Activated CD4-positive, alpha-beta T cell treated with anti-CD3 and anti-CD28 coated beads for 24 hours (primary cell): ENCODE measurements at places on chromosomes 2 and 18.

DNA sequence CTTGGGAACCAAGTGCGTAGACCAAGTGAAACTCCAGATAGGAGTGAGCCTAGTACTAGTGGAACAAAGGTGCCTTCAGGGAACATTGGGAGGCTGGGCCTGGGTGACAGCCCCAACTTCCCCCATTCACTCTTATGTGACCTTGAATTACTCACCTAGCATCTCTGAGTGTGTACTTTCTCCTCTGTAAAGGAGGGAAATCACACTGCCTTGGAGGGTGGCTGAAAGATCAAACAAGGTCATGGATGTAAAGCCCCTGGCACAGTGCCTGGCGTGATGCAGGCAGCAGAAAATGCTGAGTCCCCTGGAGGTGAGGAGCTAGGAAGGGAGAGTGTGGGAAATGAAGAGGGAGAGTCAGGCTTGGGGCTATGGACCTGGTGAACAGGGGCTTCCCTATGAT lies 45.9 kb downstream of the MARCO start:
- no peak for DNase-seq

- no peak for DNase-seq
These were observed 213.5 kb upstream of the RND3 start for GRCh38 chr2:150700666-150701580.

DNA sequence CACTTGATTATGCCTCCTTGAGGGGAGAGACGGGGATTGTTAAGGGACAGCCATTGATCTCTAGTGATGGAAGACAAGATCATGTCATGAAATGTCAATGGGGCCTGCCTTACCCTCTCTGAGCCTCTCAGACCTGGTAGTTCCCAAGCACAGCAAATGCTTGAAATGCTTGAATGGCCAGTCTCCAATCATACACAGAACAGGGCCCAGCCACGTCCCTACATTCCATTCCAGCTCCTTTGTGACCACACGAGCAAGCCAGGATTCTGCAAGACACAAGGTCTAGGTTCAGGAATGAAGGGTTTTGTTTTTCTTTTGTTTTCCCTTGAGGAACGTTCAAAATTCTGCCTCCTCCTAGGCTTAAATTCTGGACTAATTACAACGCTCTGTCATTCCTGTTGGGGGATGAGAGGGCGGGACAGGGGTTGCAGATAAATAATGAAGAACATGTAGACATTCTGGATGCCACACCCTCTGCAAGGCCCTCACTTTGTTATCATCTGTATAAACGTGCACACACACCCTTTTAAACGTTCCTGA lies 98.1 kb upstream of the YPEL5 start:
- DNase-seq, result no peak

DNA sequence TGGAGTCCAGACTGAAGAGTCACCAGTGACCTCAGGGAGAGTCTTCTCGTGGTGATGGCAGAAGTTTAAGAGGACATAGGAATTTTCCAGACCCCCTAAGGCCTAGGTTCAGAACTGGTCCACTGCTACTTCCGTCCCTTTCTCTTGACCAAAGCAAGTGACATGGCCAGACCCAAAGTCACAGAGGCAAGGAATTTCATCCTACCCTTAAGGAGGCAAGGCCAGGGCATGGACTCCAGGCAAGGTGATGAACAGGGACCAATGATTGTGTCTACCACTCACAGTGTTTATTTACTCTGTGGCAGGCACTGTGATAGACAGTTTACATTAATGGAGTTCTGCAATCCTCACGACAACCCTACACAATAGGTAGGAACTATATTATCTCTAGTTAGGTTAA lies 265.1 kb downstream of the GLI2 start:
- no peak for DNase-seq

- DNase-seq, result no peak
These were observed 132.7 kb downstream of the CCBE1 start for GRCh38 chr18:59564561-59564960.

GRCh38 chr2:187869195-187869594 lies 315.0 kb upstream of the TFPI start:
- DNase-seq, result no peak

- no peak for DNase-seq
These were observed 74.3 kb upstream of the SLC1A4 start for GRCh38 chr2:64914735-64915509.

DNA sequence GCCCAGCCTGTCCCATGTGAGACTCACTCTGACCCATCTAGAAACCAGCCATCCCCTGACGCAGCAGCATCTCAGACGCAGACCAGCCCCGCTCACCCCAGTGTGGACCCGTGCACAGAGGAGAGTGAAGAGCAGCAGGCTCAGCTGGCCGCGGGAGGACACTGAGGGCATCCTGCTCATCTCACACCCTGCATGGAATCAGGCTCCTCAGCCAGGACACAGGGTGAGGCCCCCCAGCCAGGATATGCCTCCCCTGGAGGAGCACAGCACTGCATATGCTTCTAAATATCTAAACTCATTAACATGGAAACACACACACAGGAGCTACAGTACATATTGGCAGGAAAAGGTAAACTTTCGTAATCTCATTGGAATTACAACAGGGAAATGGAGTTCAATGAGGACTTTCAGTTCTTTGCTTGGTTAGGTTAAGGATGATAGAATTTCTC lies 34.4 kb downstream of the NEMP2 start:
- DNase-seq, result no peak

- DNase-seq, result no peak
These were observed 119.3 kb upstream of the GYPC start for GRCh38 chr2:126536605-126537200.

DNA sequence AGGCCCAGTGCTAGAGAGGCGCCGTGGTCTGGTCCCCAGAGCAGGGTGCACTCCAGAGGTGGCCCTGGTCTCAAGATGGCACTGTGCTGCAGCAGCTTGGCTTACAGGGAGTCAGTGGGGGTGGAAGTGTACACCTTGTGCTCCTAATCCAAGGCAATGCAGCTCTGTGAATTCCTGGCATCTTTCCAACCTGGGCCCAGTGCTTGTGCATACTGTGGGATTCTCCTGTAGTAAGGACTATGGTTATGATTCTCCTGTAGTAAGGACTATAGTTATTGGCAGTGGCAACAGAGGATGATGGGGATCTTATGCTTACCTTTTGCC lies 616.7 kb upstream of the REG3G start:
- DNase-seq, result no peak

DNA sequence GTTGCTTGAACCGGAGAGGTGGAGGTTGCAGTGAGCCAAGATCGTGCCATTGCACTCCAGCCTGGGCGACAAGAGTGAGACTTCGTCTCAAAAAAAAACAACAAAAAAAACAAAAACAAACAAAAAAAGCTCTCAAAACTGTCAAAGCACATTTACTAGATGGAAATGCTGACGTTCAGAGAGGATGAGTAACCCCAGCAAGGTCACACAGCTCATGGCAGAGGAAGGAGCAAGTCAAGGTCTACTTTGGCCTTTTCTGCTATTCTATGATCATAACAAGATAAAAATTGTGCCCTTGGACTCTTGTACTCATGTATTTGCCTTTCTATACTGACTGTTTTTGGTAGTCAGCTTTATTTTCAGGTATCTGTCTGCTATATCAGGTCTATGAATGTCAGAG lies 109.5 kb downstream of the ARL6IP6 start:
- DNase-seq, result no peak

- DNase-seq, result no peak
These were observed 149.2 kb downstream of the ARHGAP28 start for GRCh38 chr18:6878556-6879297.

DNA sequence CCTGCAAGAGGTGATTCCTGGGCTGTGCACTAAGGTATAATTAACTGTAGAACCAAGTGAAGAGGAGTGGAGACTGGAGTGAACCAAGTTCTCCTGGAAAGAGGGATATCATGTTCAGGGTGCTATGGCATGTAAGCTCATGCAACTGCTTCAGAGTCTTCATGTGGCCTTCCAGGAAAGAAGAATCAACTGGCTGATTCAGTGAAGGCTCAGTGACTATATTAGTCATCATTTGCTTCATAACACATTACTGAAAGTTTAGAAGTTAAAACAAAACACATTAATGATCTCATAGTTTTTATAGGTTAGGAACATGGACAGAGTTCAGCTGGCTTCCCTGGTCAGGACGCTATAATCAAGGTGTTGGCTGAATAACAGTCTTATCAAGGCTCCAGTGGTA lies 1200.8 kb upstream of the GYPC start:
- DNase-seq, result no peak

DNA sequence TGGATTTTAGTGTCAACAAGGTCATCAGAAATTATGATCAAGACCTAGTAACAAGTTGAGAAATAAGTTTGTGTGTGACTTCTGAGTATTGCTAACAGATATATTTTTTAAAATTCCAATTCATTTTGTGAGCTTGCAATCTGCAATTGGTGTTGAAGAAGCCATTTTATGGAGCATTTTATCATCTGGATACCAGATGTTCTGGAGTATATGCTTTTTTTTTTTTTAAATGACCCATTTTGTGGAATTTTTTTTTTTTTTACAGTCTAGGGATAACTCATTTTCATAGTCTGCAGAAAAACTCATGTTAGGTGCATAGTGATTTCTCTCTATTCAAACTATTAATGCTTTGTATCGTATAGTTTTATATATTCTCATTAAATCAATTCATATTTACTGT lies 12.6 kb downstream of the QPCT start:
- DNase-seq, result no peak
